ENCODE measurements at places on chromosomes 3 and 15. TPM values are rescaled to one million over a fixed set of nuclear protein-coding genes. Genes with fewer than 3 reads are reported as not detected.
A peak's percentile ranks its signal among the peaks of the same experiment; 100 is the strongest.

Gene GLCE
- total RNA-seq: 33.8 TPM

DNA sequence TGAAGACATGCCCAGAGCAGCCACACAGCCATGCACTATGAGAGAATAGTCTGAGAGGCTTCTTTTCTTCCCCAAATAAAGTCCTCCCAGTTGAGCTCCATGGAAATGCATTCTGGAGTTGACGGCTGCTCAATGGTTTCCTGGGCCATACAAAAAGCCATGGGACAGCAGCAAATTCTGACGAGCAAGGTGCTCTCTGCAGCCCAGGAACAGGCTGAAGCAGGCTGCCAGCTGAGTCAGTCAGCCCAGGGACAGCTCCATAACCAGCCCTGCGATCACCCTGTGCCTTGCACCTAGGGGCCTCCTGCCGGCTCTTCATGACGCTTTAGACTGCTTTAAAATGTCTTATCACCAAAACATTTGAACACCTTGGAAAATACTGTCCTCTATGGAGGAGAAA lies 256.3 kb upstream of the CHRNA7 start:
- H3K4me3 ChIP-seq: no peak overlapping the region
- H3K4me1 ChIP-seq: no peaks in the 10 kb centered on the region
- H3K36me3 ChIP-seq: no peaks in the 10 kb centered on the region
- no peak overlapping the region for H3K27ac ChIP-seq
- DNase-seq: no peak
- no peaks in the 10 kb centered on the region for H3K27me3 ChIP-seq

- H3K36me3 ChIP-seq: no peaks in the 10 kb centered on the region
- H3K27ac ChIP-seq: no peak overlapping the region
- H3K4me3 ChIP-seq: no peak overlapping the region
- DNase-seq: no peak
These were observed 139.5 kb upstream of the TMCO5A start for GRCh38 chr15:37794947-37795346.

DNA sequence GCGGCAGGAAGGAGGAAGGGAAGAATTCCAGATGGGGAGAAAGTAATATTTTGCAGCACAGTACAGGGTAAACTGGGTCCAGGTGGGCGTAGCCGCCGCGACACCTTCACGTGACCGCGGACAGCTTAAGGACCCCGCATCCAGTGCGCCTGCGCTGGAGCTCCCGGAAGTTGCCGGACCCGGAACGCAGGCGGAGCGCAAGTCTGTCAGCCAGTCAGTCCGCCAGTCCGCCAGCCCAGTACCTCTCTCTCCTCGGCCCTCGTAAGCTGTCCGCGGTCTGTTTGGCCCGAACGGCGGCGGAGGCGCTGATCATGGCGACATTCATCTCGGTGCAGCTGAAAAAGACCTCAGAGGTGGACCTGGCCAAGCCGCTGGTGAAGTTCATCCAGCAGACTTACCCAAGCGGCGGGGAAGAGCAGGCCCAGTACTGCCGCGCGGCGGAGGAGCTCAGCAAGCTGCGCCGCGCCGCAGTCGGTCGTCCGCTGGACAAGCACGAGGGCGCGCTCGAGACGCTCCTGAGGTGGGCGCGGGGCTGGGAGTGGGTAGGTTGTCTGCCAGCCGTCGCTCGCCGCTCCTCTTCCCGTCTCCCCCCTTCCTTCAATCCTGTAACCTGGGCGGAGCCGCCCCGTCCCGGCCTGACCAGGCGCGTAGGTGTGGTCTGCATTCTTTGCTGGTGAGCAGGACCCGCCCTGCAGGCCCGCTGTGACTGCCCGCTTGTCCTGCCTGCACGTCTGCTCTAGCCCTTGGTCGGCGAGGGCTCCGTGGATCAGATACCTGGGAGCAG lies at the start of gene PDCD6IP:
TSS of gene PDCD6IP (plus strand) at position 213 of the 784 bp plus-strand sequence. CDS start at position 312, 99 bp downstream.
- H3K27me3 ChIP-seq: no peaks in the 10 kb centered on the region
- H3K27ac ChIP-seq: peak within 1 kb of the TSS; percentile 90
- peaks cover 3% of the 10 kb centered on the region for H3K4me1 ChIP-seq
- H3K4me3 ChIP-seq: peak within 1 kb of the TSS; percentile 91
- peaks cover 4% of the 10 kb centered on the region for H3K36me3 ChIP-seq
- DNase-seq: peak; percentile 96

DNA sequence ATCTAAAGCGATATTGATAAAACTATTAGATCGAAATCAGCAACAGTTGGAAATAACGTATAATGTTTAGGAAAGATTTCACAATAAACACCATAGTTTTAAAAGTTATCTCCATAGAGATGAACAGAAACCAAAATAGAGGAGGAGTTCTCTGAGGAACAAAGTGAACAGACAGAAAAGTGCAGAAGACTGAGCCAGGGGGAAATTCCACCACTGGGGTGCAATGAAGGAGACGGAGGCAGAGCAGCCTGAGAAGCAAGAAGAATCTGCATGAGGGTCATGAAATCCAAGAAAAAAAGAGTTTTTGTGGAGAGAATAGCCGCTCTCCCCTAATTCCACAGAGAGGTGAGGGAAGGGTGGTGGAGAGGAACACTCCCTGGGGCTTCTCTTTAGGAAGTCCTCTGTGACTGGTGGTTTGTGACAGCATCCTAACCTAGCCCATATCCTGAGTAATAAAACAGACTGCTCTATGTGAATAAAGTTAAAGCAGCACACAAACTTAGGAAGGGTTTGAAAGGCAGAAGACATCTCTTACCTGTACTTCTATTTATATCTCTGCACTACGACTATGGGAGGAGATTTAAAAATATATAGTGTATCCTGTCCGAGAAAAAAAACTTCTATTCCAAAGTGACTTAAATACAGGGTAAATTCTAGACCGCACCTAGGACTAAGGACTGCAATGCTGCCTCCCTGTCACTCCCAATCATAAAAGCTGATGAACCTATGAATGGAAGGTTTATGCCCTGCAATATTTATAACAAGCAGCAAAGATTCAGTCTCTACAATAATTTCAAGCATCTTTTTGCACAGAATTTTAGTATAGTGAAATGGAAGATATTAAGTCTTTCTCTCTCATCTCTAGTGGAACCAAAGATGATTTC lies 22.9 kb downstream of the ATP8B4 start:
- no peaks in the 10 kb centered on the region for H3K27me3 ChIP-seq
- H3K27ac ChIP-seq: no peak overlapping the region
- H3K4me1 ChIP-seq: no peaks in the 10 kb centered on the region

DNA sequence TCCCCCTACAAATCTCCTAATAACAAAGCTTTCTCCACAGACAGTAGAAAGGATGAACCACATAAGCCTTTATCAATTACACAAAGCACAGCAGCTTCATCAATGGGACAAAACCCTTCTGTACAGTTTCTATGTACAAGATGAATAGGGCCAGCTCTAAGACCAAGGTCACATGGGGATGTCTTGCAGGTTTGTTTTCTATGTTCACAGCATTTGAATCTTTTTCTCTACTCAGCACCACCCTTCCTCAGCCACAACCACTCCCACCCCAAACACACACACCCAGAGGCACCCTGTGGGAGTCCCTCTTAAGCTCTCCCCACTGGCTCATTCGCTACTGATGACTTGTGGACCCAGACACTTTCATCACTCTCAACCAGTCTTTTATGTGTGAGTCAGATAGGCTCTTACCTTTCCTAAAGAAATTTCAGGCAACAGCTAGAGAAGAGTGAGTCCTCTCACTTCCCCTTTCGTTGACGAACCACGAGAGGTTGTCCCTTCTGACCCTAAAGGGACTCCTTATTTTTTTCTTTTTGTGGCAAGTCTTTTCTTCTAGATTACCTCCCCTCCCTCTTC lies 57.9 kb downstream of the ARHGAP31 start:
- H3K36me3 ChIP-seq: no peaks in the 10 kb centered on the region
- H3K4me3 ChIP-seq: no peak overlapping the region
- DNase-seq: no peak
- no peaks in the 10 kb centered on the region for H3K4me1 ChIP-seq

Gene LMAN1L
- total RNA-seq: not detected

DNA sequence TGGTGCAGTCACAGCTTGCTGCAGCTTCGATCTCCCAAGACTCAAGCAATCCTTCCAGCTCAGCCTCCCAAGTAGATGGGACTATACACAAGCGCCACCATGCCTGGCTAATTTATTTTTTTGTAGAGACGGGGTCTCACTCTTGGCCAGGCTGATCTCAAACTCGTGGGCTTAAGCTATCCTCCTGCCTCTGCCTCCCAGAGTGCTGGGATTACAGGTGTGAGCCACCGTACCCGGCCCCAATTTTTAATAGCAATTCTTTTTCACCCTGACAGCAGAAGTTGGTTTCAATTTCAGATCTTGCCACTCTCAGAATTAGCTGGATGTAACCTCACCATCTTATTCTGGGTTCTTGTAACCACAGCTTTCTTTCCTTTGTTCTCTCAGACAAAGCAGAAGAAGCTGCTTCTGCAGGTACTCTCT lies 64.8 kb downstream of the TRIM71 start:
- H3K4me3 ChIP-seq: no peak overlapping the region
- DNase-seq: no peak
- H3K4me1 ChIP-seq: no peaks in the 10 kb centered on the region
- H3K27ac ChIP-seq: no peak overlapping the region

DNA sequence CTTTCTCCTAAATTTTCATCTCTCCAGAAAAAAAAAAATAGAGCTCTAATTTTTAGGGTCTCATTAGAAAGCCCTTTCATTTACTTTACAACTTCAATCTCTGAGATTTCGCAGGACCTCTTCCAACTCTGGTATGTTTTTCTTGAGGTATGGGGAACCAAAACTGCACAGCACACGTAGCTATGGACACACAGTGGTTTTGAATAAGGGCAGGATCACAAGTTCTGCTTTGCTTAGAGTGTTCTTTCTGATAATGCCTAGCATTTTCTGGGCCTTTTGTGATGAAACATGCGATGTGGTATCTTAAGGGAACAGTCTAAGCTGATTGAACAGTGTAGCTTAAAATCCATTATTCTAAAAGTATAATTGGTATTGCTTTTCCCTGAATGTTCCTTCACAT lies 25.3 kb downstream of the ZNF592 start:
- H3K36me3 ChIP-seq: peaks cover 31% of the 10 kb centered on the region
- no peak overlapping the region for H3K27ac ChIP-seq
- H3K4me3 ChIP-seq: no peak overlapping the region
- H3K27me3 ChIP-seq: no peaks in the 10 kb centered on the region
- no peaks in the 10 kb centered on the region for H3K4me1 ChIP-seq
- DNase-seq: no peak

DNA sequence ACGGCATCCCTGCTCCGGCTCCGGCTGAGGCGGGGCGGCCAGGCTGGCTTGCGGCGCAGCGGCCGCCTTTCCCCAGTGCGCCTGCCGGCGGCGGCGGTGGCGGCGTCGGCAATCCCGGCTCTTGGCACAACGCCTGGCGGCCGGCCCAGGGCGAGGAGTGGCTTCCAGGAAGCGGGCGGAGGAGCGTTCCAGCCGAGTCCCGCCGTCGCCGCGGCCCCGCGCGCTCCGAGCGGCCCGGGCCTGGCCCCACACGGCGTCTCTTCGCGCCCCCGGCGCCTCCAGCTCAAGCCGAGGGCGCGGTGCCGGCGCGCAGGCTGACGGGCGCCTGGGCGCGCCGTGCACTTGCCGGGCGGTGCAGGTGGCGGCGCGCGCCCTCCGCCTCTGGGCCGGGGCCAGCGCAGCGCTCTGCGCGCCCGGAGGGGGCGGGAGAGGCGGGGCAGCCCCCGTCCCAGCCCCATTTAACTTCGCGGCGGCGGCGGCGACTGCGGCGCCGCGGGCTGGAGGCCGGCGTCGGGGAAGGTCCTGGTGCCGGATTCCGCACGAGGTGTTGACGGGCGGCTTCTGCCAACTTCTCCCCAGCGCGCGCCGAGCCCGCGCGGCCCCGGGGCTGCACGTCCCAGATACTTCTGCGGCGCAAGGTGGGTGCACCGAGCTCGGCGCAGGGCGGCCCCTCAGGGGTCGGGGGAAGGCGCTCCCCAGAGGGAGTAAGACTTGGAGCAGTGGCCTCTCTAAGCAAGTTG lies at the start of gene ADAMTSL3:
TSS of gene ADAMTSL3 (plus strand) at position 485 of the 740 bp plus-strand sequence. CDS start 1,639 bp downstream, outside the sequence.
- H3K36me3 ChIP-seq: no peaks in the 10 kb centered on the region
- peak within 1 kb of the TSS; percentile 56 for H3K27ac ChIP-seq
- no peaks in the 10 kb centered on the region for H3K27me3 ChIP-seq
- no peak for DNase-seq
- peak within 1 kb of the TSS; percentile 12 for H3K4me3 ChIP-seq

- no peak overlapping the region for H3K4me3 ChIP-seq
- no peak overlapping the region for H3K27ac ChIP-seq
- H3K27me3 ChIP-seq: no peaks in the 10 kb centered on the region
- DNase-seq: no peak
- no peaks in the 10 kb centered on the region for H3K4me1 ChIP-seq
These were observed 214.4 kb downstream of the LRTM1 start for GRCh38 chr3:54713455-54713854.

DNA sequence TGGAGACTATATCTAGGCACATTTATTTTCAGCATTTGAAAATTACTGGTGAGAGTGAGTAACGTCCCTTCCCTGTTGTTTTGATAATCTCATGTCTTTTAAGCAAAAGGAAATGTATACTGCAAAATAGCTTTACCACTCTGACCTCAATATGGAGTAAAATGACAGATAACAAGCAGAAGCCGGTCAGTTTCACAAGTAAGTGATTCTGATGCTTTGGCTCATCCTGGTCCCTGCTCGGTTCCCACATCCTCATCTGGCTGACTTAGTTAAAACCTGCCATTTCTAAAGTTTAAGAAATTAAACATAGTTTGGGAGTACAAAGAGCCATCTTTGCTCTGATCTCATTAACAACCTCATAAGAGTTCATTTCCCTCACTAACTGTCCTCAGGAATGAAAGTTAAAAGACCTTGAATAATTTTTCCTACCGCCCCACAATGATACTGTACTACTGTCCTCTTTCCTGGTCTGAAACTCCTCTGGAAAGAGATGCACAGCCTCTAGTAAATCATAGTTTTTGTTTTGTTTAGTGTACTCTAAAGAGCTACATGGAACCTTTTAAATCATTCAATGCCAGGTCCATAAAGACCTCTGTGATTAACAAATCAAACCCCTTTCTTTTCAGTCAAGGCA lies 72.3 kb upstream of the ICE2 start:
- no peaks in the 10 kb centered on the region for H3K27me3 ChIP-seq
- H3K27ac ChIP-seq: peak overlapping the region; percentile 29
- no peaks in the 10 kb centered on the region for H3K4me1 ChIP-seq
- H3K4me3 ChIP-seq: no peak overlapping the region
